ENCODE measurements at places on chromosomes 13 and 19. TPM values are rescaled to one million over a fixed set of nuclear protein-coding genes. Genes with fewer than 3 reads are reported as not detected.

- no peak for DNase-seq
- no peaks in the 10 kb centered on the region for H3K27me3 ChIP-seq
- H3K4me1 ChIP-seq: peaks cover 6% of the 10 kb centered on the region
- no peak overlapping the region for H3K27ac ChIP-seq
- peaks cover 42% of the 10 kb centered on the region for H3K36me3 ChIP-seq
These were observed 30.2 kb downstream of the MAP4K1 start for GRCh38 chr19:38587562-38587961.

DNA sequence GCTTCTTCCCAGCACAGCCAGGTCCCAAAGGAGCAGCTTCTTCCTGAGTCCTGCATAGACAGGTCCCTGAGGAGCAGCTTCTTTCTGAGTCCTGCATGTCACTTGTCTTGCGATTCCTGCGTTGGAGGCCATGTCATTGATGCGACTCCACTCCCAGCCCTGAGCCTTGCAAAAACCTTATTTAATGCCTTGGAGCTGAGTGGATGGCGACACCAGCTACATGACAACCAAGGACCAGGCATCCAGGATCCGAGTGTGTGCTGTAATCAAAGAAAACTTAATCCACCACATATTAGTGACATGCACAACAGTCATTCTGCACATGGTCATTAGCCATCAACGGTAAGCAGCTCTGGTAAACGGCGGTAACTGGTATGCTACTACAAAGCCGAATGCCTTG lies 315.8 kb downstream of the TEX29 start:
- H3K4me3 ChIP-seq: no peak overlapping the region
- DNase-seq: no peak
- no peaks in the 10 kb centered on the region for H3K4me1 ChIP-seq
- no peaks in the 10 kb centered on the region for H3K27me3 ChIP-seq

GRCh38 chr19:29001141-29001581 lies 211.8 kb downstream of the UQCRFS1 start:
- no peaks in the 10 kb centered on the region for H3K27me3 ChIP-seq
- no peaks in the 10 kb centered on the region for H3K4me1 ChIP-seq
- no peak overlapping the region for H3K27ac ChIP-seq
- H3K4me3 ChIP-seq: no peak overlapping the region
- no peak for DNase-seq

- H3K27ac ChIP-seq: no peak overlapping the region
- H3K27me3 ChIP-seq: peaks cover 12% of the 10 kb centered on the region
- no peak for DNase-seq
These were observed 5.8 kb upstream of the PAK4 start for GRCh38 chr19:39119830-39120229.

- H3K4me3 ChIP-seq: no peak overlapping the region
- no peak overlapping the region for H3K27ac ChIP-seq
- no peaks in the 10 kb centered on the region for H3K27me3 ChIP-seq
- H3K4me1 ChIP-seq: no peaks in the 10 kb centered on the region
These were observed 634.4 kb upstream of the KLF12 start for GRCh38 chr13:74768521-74769085.

DNA sequence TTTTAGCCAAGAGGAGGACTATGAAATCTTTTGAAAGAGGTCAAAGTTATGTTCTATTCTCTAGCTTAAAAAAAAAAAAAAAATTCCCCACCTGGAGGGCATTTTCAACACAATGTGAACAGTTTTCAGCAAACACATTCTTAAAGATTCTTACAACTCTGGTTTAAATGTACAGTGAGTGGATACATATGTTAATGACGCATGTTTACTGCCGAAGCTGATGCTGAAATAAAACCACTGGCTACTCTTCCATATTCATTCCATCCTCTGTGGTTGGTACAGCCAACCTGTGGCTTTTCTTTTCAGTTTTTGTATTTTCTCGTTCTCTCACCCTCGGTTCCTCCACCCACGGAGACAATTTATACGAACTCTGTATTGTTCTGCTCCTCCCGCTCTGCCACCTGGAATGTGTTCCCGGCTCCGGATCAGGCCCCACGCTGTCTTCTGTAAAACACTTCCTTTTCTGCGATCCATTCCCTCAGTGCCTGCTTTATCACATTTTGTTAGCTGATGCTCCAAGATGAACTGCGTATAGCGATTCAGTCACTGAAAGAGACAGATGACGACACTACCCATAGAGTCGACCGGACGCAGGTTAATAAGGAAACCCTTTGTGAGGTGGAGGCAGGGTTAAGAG lies 466.4 kb upstream of the ARGLU1 start:
- DNase-seq: no peak
- H3K27me3 ChIP-seq: no peaks in the 10 kb centered on the region
- H3K4me3 ChIP-seq: no peak overlapping the region
- no peaks in the 10 kb centered on the region for H3K36me3 ChIP-seq

Gene FLT3
- 0.26 TPM for total RNA-seq

Gene MIA
- 5.2 TPM for total RNA-seq

Gene RFXAP
- total RNA-seq: 6.5 TPM

Gene MTUS2
- total RNA-seq: 0.12 TPM

Gene CATSPERD
- not detected for total RNA-seq

Gene EVI5L
- total RNA-seq: 9.6 TPM

All from T-cell (primary cell).